ENCODE measurements at places on chromosomes 16 and 17. TPM values are rescaled to one million over a fixed set of nuclear protein-coding genes. Genes with fewer than 3 reads are reported as not detected.

The MYH8 gene
- not detected for total RNA-seq

The SOX15 gene
- 162 TPM for total RNA-seq

The CD300A gene
- total RNA-seq = not detected

The ICAM2 gene
- total RNA-seq = not detected

The ATP2A3 gene
- not detected for total RNA-seq

The EMC6 gene
- total RNA-seq = 17.0 TPM

The KCNJ12 gene
- 0.07 TPM for total RNA-seq

The CCDC92B gene
- 0.07 TPM for total RNA-seq

The TMEM114 gene
- total RNA-seq = not detected

The CNGB1 gene
- 0.65 TPM for total RNA-seq

The MGAT5B gene
- 0.14 TPM for total RNA-seq

The TMC7 gene
- 1.8 TPM for total RNA-seq

The EFCAB3 gene
- total RNA-seq = not detected

The CCL8 gene
- total RNA-seq = not detected

The SLC16A11 gene
- not detected for total RNA-seq

The ZNF598 gene
- total RNA-seq = 61.7 TPM

The FGF11 gene
- total RNA-seq = 32.1 TPM

The AKAP1 gene
- total RNA-seq = 31.9 TPM

The CACNA1H gene
- 0.37 TPM for total RNA-seq

The OR2C1 gene
- not detected for total RNA-seq

The RAP1GAP2 gene
- total RNA-seq = 6.1 TPM

The VMO1 gene
- 4.0 TPM for total RNA-seq

The KCNAB3 gene
- total RNA-seq = 0.33 TPM

The MAPK7 gene
- total RNA-seq = 17.3 TPM

The RNF227 gene
- 1.9 TPM for total RNA-seq

The ACSM2B gene
- not detected for total RNA-seq

The TNFRSF17 gene
- not detected for total RNA-seq

The CRISPLD2 gene
- total RNA-seq = 1.9 TPM

The GALK1 gene
- 28.9 TPM for total RNA-seq

The PLA2G10 gene
- total RNA-seq = not detected

The ITGAL gene
- not detected for total RNA-seq

The UTS2R gene
- not detected for total RNA-seq

The WFDC1 gene
- total RNA-seq = 0.14 TPM

The VAT1L gene
- 0.33 TPM for total RNA-seq

The LLGL2 gene
- total RNA-seq = 48.8 TPM

The P2RX5 gene
- total RNA-seq = 0.35 TPM

The CACNA1G gene
- 0.05 TPM for total RNA-seq

The GSG1L gene
- total RNA-seq = not detected

The PTX4 gene
- not detected for total RNA-seq

The OTOA gene
- not detected for total RNA-seq

Data from airway epithelial cell (primary cell).